Naive thymus-derived CD8-positive, alpha-beta T cell (primary cell): ENCODE measurements at places on chromosomes 3 and 15.

- no peak for DNase-seq
Measured at GRCh38 chr3:189809583-189809982, 178.4 kb downstream of the TP63 start.

GRCh38 chr3:138941259-138941885 lies 5.6 kb downstream of the FOXL2 start:
- no peak for DNase-seq

DNA sequence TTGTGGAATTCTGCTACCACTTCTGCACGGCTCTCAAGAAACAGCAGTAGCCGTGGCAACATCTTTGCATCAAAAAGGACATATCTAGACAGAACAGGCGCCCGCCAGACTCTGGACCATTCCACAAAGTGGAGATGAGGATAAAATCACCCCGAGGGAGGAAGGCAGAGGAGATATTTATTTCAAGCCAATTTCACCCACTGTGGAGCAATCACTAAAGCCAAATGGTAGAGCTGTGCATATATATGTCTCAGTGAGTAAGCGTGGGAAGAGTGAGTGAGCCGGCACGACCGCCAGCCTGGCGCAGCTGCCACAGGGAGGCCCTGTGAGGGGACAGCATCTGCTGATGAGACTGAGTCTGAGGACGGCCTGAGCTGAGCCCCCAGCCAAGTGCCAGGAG lies 111.3 kb downstream of the MEGF11 start:
- no peak for DNase-seq

- DNase-seq = no peak
Measured at GRCh38 chr3:62582495-62583172, 209.3 kb upstream of the FEZF2 start.

- DNase-seq = no peak
Measured at GRCh38 chr3:105332961-105333360, 33.7 kb upstream of the ALCAM start.
